Thoracic aorta (tissue), 2 donors: ENCODE measurements at places on chromosomes 6 and 20.

DNA sequence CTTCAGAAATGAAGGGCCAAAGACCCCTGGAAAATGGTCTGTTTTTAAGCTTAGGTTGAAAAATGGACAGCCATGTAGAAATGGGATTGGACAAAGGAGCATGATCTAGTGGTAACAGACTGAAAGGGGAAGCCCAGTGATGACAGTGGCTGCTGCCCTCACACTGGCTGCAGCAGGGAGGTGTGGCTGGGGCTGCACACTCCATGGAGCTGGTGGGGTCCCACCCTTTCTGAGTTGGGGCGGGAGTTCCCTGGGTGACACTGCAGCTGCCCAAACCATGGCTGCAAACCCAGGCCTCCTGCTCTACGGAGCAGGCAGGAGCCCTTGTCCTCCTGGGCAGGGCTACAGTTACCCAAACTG is 8.5 kb upstream of the PACSIN1 start:
- DNase-seq: no peak

DNA sequence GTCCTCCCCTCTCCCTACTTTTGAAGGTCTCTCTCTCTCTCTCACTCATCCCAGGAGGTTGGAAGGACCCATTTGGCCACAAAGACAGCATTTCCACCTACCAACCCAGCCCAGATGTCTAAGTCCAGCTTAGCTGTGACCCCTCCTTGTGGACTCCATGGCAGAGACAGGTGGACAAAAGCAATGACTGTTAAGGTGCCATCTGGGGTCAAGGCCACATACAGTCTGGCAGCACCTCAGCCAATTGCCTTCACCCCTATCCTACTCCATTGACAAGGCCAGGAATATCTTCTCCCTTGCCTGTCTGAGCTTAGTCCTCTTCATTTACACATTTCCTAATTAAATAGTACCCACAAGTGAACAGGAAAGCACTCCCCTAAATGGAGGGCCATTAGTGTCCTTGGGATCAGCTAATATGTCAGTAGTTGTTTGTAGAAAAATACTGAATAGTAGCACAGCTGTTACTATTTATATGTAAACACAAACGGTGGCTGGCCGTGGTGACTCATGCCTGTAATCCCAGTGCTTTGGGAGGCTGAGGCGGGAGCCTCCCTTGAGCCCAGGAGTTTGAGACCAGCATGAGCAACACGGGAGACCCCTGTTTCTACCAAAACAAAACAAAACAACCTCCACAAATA is 28.8 kb downstream of the GCM1 start:
- DNase-seq: no peak

DNA sequence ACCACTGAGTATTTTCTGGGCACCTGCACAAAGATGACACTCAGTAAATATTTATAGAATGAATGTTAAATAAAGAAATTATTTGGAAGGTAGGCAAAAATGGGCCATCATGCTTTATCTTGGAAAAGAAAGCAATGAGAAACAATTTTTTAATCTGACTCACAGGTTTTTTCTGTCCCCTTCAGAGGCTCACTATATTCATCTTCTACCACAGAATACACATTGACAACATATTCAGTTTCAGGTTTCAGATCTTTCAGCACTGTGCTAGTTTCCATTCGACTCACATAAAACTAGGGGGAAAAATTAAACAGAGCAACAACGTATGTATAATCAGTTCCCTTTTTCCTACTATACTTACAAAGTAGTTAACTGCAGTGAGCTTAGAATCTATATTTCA is 58.3 kb downstream of the COL12A1 start:
- DNase-seq: no peak

- DNase-seq: no peak
Observed at GRCh38 chr6:159527351-159527750, 165.7 kb downstream of the SOD2 start.

- DNase-seq: no peak
Observed at GRCh38 chr20:17631576-17632319, 50.3 kb downstream of the RRBP1 start.

DNA sequence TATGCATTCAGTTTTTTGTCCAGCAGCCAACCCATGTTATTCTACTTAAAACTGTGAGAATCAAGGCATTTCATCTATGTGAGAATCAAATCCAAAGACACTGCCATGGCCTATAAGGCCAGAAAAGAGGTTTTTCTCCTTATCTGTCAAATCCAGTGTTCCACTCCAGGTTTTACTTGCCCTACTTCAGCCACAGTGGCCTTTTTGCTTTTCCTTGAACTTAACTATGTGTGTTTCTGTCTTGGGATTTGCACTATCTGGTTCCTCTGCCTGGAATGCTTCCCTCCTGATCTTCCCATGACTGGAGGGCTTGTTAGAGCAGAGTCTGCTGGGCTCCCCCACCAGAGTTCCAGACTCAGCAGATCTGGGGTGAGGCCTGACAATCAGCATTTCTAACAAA is 113.1 kb upstream of the DOK5 start:
- DNase-seq: no peak

GRCh38 chr6:123509112-123509511 is 127.6 kb downstream of the TRDN start:
- no peak for DNase-seq

DNA sequence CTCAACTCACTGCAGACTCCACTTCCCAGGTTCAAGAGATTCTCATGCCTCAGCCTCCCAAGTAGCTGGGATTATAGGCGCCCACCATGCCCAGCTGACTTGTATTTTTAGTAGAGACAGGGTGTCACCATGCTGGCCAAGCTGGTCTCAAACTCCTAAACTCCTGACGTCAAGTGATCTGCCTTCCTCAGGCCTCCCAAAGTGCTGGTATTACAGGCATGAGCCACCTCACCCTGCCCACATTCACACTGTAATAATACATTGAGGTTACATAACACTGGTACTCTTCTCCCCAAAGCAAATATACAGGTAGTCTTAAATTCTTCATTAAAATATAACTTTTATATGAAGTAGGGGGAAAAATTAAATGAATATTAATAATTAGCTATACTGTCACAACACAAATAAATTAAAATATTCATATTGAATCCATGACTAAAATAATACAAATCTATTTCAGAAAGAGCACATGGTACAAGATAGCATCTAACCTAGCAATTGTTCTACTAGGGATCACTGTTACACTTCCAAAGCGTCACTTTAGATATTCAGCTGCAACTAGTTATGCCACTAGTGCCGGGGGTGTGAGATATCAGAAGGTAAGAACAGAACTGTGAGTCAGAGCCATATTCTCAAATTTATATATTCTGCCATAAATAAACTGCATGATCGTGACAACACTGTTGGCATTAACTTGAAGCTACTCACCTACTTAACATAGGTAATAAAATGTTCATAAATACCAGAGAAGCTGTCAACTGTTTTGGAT is 169.1 kb upstream of the SHLD1 start:
- no peak for DNase-seq

DNA sequence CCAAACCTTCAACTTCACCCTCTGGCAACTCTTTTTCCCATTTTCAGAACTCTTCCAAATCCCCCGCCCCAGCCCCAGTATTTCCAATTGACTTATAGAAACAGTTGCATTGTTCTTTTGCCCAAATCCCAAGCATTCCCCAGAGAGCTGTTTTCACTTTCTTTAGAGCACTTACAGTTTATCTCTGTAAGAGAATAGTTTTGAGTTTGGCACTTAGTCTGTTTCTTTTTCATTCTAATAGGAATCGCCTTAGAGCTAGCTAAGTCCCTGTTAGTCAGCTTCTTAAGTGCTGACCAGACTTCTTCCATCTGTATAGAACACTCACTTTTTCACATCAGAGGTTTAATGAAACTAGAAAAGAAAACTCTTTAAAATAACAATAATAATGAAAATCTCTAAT is 374.2 kb upstream of the FLRT3 start:
- no peak for DNase-seq
